Immature natural killer cell (primary cell): ENCODE measurements at places on chromosomes 16 and 17.

DNA sequence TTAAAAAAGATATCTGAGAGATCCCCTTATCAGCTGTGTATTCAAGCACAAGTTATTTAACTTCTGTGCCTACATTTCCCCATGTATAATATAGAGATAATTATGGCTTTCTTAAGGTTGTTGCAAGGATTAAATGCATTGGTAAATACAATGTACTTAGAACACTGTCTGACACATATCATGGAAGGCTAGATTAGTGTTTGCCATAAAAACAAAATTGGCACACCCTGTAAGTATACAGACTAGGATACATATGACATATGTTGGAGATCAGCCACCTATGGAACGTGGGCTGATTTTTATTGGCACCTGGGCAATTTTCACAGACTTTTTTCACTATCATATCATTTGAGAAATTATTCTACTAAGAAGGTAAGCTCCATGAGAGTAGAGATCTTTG, 2.2 kb downstream of the PMFBP1 start:
- no peak for DNase-seq

DNA sequence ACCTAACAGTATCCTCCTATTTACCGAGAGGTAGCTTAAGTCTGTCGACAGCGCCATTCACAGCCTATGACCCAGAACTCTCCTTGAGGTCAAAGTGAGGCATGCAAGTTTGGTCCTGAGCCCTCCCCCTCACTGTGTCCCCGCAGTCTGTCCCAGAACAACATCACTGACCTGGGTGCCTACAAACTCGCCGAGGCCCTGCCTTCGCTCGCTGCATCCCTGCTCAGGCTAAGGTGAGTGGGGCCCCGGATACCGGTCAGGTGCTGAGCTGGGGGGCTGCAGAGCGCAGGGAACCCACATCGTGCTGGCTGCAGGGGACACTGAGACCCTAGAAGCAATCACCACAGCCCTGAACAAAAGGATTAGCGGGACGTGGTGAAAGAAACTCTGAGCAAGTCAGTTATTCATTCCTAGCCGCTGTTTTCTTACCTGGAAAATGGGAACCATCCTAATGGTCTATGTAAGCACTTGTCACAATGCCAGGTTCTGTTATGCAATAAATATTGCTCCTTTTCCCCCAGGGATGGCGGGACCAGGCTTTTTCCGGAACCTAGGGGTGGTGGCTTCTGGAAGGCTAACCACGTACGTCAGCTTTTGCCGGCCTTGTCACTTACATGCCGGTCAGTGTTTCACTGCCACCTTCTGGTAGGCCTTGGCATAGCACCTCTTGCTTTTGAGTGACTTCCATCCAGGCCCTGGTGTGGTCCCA, 23.8 kb downstream of the DEXI start:
- peak; percentile 69 for DNase-seq

DNA sequence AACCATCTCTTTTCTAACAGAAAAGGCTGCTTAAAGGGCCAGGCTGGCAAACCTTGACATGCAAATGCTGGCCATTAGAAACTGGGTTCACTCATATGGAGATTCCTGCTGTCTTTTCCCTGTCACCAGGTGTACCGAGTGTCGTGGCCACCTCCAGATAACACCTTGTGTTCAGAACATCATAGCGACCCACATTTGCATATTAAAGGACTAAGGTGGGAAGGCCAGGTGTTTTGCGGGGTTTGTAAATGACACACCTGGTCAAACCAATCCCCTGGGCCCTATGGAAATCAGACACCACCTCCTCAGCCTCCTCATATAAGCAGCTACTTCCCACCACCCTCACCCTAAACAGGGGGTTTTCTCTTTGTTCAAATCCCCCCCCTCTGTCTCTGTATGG, 2.5 kb upstream of the AIPL1 start:
- no peak for DNase-seq

- DNase-seq: no peak
Observed at GRCh38 chr16:924806-925205, 46.0 kb downstream of the LMF1 start.

GRCh38 chr16:81556715-81557284, 112.2 kb downstream of the CMIP start:
- peak; percentile 47 for DNase-seq

DNA sequence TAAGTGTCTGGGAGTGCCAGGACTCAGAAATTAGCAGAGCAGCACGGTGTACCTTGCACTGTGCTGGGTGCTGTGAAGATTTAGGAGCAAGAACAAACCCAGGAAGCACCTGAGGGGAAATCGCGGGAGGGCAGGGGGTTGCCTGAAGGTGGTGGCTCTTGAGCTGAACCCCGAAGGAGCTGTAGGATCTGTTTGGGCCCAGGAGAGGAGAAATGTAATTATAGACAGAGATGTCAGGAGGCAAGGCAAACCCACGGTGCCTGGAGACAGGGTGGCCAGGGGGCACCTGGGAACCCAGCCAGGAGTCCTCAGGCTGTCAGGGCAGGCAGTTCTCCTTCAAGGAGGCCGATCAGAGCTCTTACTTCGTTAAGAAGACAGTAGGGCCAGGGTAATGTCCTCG, 109.1 kb downstream of the C16orf78 start:
- DNase-seq: no peak

DNA sequence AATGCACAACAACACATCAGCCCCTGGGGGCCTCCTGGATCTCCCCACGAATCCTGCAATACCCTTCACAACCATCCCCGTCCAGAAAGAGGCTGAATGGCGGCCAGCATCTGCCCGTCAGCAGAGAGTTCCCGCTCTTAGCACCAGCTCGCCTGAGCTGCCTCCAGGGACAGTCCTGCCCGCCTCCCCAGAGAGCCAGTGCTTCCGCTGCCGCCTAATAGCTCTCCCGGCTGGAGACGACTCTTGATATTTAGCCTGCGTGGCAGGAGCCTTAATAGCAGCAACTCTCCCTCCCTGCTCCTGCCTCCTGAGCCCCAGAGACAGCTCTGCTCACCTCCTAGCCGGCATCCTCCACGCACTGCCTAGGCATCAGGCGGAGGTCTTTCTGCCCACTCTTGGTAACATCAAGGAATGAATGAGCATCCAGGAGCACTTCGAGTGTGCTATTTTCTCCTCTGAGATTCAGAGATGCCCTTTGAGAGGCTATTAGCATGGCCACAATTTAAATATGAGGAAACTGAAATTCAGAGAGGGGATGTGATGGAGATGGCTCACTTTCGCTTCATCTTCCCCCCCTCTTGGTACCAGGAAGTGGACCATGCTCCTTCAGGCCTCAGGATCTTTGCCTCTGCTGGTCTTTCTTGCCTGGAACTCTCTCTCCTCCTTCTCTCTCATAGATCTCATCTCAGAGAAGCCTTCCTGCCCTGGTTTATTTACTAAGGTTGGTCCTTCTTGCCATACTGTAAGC, 67.9 kb downstream of the RAI1 start:
- DNase-seq: no peak

- DNase-seq: no peak
Observed at GRCh38 chr16:4852221-4852872, 5.1 kb downstream of the UBN1 start.

- no peak for DNase-seq
Observed at GRCh38 chr17:32723310-32723955, 153.5 kb downstream of the MYO1D start.

DNA sequence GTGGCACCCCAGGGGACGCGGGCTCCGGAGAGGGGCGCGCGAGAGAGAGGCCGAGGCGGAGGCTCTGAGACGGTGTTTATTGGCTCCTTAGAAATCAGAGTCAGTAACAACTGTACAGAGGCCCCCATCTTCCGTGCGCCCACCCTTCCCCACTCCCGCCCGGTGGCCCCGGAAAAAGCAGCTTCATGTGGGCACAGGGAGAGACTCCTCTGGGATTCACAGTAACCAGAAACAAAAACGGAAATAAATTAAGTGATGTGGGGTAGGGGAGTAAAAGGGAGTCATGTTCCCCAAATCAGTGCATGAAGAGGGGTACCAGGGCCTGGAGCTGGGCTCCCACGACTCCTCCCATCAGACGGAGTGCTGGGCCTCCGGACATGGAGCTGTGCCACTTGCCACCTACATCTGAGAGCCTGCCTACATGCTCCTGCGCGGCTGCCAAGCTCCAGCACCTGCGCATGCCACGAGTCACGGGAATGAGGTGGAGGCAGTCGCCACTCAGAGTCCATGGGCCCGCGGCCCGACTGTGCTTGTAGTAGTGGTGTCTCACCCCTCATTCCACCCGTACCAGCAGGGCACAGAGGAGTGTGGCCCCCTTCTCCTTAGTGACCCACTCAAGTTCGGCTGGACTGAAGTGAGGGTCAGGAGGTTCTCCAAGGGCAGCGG, 543 bp upstream of the GPS2 start:
- DNase-seq: no peak

DNA sequence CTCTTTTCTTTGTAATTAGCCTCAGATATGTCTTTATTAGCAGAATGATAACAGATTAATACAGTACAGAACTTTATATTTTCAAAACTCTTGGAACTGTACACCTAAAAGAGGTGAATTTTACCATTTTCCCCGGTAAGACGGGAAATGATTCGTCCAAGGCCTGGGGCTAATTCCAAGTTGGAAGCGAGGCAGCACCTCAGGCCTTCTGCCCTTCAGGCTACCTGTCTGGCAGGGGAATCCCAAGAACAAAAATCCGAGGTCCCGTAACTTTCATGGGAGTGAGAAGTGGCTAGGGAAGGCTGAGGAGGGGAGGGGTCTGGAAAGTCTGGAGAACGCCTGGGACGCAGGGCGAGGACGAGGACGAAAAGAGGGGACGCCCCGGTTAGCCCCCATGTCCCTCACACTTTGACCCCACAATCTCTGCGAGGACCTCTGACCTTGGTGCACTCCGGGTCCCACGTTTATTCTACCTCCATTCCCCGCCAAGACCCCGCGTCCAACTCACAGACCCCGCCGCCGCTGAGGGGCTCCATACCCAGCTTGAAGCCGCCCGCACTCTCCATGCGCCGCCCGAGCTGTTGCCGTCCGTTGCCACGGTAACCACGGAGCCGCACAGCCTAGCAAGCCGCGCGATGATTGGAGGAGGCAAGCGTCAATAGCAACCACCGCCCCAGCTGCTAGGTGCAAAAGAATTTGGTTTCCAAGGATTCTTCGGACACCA, at the start of gene HYDIN:
TSS of gene HYDIN (minus strand) at position 601 of the 724 bp plus-strand sequence. CDS start 43,827 bp downstream, outside the sequence.
- peak; percentile 49 for DNase-seq

DNA sequence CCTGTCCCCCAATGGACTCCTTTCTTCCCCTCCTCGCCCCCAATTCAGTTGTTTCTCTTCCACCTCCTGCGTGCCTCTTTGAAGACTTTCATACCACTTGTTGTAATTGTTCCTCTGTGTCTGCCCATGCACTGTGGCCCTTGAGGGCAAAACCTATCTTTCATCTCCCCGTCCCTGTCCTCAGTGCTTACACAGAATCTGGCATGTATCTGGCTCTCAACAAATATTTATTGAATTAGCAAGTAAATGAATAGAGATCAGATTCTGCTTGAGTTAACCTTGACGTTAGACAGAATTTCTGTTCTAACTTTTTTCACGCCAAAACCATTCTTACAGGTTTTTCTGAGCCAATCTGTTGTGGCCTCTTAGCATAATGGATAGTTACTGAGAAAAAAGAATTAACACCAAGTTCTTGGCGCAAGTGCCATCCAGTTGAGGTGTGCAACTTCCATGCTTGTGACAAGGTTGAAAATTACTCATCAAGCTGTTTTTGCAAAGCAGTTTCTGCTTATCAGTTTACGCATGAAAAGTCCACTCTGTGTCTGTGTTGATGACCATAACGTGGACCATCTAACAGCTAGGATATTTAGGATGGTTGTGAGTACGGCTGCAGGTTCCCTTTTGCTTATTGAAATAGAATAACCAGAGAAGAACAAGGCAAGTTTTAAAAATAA, 215.1 kb downstream of the PRKCA start:
- DNase-seq: no peak

DNA sequence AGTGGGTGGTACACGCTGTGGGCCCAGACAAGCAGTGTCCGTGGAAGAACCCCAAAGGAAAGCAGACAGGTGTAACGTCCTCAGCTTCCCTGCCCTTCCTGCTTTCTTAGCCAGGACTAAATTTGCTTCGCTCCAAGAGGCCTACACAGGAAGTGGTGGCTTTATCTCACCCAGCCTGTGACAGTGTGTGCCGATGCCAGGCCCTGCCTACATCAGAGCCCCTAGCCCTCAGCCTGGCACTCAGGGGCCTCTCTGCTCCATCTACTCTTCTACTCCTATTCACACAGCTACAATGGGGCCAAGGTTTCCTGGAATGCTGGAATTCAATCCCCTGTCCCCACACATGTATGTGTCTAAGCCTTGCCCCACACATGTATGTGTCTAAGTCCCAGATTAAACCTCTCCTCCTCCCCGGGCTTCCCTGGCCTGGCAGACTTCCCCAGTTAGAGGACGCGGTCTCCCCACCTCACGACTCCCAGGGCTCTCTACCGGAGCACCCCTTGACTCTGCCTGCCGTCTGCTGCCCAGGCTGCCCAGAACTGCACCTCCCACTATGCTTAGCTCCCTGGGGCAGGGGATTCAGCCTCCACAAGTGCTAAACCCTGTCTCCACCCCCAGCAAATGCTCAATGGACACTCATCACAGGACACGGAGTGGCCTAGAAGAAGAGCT, 8.2 kb downstream of the PGAP3 start:
- peak; percentile 57 for DNase-seq

- no peak for DNase-seq
Observed at GRCh38 chr16:24988593-24989338, 26.4 kb downstream of the ARHGAP17 start.

- DNase-seq: no peak
Observed at GRCh38 chr17:7403043-7403726, 712 bp downstream of the TMEM256 start.

- DNase-seq: peak; percentile 57
Observed at GRCh38 chr16:89187032-89187769, 13.1 kb downstream of the SLC22A31 start.

- peak; percentile 24 for DNase-seq
Observed at GRCh38 chr16:70460737-70461261, 6.4 kb downstream of the FCSK start.

GRCh38 chr17:82003411-82004381, 19.0 kb downstream of the CENPX start:
- DNase-seq: no peak

DNA sequence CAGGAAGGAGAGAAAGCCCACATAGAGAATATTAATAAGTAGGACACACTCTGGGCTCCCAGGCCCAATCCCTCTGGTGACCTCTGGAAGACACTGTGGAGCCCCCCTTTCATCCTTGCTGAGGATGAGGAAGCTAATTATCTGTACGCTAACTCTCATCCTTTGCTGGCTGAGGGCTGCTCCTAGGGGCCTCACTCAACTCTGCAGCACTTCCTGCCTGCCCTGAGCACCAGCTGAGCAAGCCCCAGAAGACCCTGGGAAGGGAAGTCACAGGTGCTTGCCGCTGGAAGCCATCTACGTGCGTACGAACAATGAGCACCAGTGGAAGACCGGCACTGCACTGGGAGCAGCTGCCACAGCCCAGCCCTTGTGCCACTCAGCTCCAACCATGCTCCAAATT, 145.8 kb upstream of the CDH5 start:
- no peak for DNase-seq

GRCh38 chr17:7219229-7219811, 316 bp downstream of the DLG4 start:
- no peak for DNase-seq

DNA sequence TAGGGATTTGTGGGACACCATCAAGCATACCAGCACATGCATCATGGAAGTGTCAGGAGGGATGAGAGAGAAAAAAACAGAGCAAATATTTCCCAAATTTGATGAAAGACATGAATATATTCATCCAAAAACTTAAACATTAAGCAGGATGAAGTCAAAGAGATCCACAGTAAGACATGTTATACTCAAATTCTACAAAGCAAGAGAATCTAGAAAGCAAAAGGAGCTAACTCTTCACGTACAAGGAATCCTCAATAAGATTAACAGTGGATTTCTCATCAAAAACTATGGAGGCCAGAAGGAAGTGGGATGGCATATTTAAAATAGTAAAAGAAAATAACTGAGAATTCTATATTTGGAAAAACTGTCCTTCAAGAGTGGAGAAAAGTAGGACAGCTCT, 374.8 kb downstream of the ZFHX3 start:
- no peak for DNase-seq
